ENCODE measurements at places on chromosomes 6 and 20.

GRCh38 chr6:128558021-128558420 lies 37.6 kb upstream of the PTPRK start:
- DNase-seq: no peak

- DNase-seq: peak; percentile 58
These were observed 308.6 kb upstream of the MAP3K7 start for GRCh38 chr6:90895299-90896074.

DNA sequence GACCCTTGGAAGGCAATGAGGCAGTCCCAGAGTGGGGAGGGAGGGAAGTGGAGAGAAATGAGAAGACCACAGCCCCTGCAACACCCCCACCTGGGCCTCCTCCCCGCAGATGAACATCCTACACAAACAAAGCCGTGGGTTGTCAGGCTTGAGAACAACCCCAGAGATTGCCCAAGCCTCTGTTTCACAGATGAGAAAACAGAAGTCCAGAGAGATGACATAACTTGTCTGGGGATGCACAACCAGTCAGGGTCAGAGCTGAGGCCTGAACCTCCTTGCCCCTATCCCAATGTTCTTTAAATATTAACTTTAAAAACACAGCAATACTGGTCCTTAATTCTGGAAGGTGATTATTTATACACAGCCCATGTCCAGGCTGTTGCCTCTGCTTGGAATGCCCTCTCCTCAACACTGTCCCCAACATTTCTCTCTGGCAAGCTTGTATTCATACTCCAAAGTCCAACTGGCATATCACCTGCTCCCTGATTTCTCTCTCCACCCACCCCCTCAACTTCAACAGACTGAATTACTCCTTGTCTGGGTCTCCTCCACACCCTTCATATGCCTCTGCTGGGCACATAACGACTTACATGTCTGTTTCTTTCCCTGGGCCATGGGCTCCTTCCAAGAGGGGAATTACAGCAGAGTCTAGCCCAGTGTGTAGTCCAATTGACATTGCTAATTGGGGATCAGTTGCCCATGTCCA lies 135.5 kb upstream of the LRFN2 start:
- DNase-seq: no peak

- no peak for DNase-seq
These were observed 202.6 kb downstream of the SIM1 start for GRCh38 chr6:100262086-100262485.

DNA sequence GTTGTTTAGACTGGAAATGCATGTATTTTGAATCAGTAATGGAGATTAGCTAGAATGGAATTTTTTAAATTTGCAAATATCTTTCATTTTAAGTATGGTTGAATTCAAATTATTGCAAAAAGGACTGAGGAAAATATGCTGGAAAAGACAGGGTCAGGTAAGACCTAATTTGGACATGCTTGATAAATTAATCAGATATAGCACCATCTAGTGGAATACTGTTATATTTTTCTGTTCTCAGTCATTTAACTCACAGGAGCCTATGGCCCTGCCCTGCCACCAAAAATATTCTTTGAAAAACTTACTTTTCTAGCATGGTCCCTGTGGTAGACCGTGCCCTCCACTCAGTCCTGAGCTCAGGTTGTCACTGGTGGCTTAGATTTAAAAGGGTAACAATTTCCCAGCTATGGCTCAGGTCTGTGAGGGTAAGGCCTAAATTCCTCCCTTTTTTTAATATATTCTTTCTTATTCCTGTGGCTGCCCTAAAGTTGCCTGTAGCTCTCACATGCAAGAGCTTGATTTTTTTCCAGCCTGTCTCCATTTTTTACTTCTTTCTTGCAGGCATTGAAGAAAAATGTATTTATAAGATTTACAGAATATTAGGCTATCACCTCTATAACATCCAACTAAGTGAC lies 25.3 kb upstream of the KIAA1586 start:
- peak; percentile 73 for DNase-seq

- DNase-seq: no peak
These were observed 84.2 kb upstream of the BMP2 start for GRCh38 chr20:6683021-6683977.

GRCh38 chr20:50144362-50144761 lies 9.2 kb downstream of the PEDS1 start:
- no peak for DNase-seq

GRCh38 chr20:46951840-46952497 lies 57.3 kb downstream of the EYA2 start:
- DNase-seq: no peak

DNA sequence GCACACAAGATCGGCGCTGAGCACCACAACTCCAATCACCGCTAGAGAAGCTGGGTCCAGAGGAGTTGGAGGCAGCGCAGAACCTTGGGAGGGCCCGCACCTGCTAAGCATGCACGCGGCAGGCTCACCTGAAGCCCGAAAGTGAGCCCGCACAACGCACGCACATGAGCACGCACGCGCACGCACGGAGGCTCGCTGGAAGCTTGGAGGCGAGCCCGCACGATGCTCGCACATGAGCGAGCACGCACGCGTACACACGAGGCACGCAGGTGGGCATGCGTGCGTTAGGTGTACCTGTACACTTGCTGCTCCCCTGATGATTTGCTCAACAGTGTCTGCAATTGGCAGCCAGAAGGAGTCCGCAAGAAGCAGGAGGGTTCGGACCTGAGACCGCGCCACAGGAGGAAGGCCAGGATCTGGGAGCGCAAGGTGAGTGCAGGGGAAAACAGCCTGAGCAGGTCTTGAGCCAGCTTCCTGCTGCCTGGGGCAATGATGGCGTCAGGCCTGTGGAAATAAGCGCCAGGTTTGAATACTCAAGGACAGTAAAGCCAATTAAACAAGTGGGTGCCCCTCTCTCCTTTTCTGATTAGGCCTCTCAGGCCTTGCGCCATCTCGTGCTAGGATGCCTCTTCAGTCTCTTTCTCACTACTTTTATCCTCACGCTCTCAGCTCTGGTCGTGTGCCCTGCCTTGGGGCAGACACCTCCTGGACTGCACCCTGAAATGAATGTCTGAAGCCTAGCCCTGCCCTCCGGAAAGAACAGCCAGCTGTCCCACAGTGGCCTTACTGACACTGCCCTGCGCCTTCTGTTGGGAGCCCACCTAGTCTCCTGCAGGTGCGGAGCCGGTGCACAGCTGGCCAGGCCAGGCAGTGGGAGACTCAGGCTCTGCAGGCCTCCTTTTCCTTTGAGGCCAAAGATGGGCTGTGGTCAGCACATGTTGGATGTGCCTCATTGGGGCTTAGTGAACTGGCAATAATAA lies 340.4 kb downstream of the CDC5L start:
- no peak for DNase-seq

- no peak for DNase-seq
These were observed 603.5 kb upstream of the CITED2 start for GRCh38 chr6:139977887-139978332.

- DNase-seq: no peak
These were observed 12.7 kb downstream of the IL17F start for GRCh38 chr6:52231406-52232127.

- no peak for DNase-seq
These were observed 6.8 kb upstream of the SULF2 start for GRCh38 chr20:47792021-47792618.

- no peak for DNase-seq
These were observed 6.2 kb downstream of the NCR2 start for GRCh38 chr6:41341580-41341979.

- DNase-seq: no peak
These were observed 981 bp upstream of the TNF start for GRCh38 chr6:31574106-31575061.

- DNase-seq: peak; percentile 52
These were observed 39.6 kb upstream of the MLN start for GRCh38 chr6:33843131-33844121.

GRCh38 chr20:63292904-63293303 lies at the start of gene COL20A1:
Gene COL20A1, plus strand, starts transcription at chr20:63293186. Its CDS starts 1,922 bp downstream, at chr20:63295108.
- no peak for DNase-seq

DNA sequence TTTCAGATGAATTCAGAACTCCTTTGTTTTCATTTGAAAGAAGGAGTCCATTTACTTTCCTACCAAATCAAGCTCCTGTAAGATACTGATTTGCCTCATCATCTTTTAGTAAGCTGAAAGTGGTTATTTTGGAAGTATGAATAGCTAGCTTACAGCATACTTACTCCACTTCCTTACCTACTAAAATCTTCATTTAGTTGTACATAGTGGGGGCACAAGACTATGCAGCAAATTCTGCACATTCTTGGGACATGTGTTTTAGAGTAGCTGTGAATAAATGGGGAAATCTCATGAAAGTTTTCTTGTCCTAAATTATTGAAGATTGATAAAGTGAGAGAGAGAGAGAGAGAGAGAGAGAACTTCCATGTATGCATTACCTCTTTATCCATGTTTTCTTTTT lies 256.3 kb downstream of the OGFRL1 start:
- no peak for DNase-seq

DNA sequence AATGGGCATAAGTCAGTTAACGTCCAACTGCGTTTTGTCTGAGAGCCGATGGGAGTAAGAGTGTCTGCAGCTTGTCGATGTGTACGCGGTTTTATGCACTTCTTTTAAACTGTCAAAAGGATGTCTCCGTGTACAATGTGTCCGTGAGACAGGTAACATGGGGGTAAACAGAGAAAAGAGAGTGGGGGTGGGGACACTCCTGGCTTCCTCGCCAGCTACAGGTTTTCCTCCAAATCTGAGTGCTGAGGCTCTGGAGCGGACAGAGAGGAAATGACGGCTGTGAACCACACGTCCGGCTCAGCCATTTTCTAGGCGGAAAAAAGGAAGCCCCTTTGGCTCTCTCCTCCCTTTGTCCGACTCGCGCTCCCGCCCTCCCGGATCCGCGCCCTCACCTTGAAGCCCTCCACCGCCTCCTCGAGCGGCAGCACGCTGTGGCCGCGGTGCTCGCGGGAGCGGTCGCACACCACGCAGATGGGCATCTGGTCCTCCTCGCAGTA lies 916 bp downstream of the TRIM27 start:
- peak; percentile 18 for DNase-seq

- DNase-seq: no peak
These were observed 309.7 kb upstream of the IMPG1 start for GRCh38 chr6:76382201-76382600.

GRCh38 chr20:47703748-47704147 lies 81.5 kb downstream of the SULF2 start:
- DNase-seq: no peak

GRCh38 chr20:13858871-13859270 lies 74.0 kb downstream of the NDUFAF5 start:
- no peak for DNase-seq

- DNase-seq: no peak
These were observed 26.8 kb downstream of the TRMT6 start for GRCh38 chr20:5923493-5923892.

GRCh38 chr20:46220455-46221207 lies 87.7 kb downstream of the CDH22 start:
- no peak for DNase-seq

GRCh38 chr6:122995921-122996793 lies at the start of gene CLVS2:
Gene CLVS2, plus strand, starts transcription at chr6:122996235. Its CDS starts 1,543 bp downstream, at chr6:122997778.
- peak; percentile 95 for DNase-seq

- DNase-seq: peak; percentile 58
These were observed 85.4 kb downstream of the CHMP4B start for GRCh38 chr20:33896509-33896908.

- no peak for DNase-seq
These were observed 86.7 kb upstream of the NEDD9 start for GRCh38 chr6:11318835-11319813.

GRCh38 chr6:158777510-158777909 lies 41.7 kb downstream of the EZR start:
- no peak for DNase-seq

- no peak for DNase-seq
These were observed 23.2 kb upstream of the TXNDC5 start for GRCh38 chr6:7933794-7934193.

DNA sequence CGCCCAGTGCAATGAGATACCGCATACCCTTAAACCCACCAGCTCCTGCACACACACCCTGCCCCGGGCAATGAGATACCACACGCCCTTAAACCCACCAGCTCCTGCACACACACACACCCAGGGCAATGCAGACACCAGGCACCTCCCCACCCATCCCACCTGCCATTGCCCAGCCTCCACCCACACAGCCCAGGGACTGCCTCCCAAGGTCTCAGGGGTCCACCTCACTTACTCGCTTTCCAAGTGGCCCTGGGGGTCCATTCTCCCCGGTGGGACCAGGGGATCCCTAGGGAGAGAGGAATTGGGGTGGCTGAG lies 24.0 kb downstream of the COL11A2 start:
- DNase-seq: no peak

- no peak for DNase-seq
These were observed 1009.7 kb upstream of the GJE1 start for GRCh38 chr6:141123049-141123448.

- DNase-seq: no peak
These were observed 58.5 kb downstream of the PREX1 start for GRCh38 chr20:48769069-48769983.

DNA sequence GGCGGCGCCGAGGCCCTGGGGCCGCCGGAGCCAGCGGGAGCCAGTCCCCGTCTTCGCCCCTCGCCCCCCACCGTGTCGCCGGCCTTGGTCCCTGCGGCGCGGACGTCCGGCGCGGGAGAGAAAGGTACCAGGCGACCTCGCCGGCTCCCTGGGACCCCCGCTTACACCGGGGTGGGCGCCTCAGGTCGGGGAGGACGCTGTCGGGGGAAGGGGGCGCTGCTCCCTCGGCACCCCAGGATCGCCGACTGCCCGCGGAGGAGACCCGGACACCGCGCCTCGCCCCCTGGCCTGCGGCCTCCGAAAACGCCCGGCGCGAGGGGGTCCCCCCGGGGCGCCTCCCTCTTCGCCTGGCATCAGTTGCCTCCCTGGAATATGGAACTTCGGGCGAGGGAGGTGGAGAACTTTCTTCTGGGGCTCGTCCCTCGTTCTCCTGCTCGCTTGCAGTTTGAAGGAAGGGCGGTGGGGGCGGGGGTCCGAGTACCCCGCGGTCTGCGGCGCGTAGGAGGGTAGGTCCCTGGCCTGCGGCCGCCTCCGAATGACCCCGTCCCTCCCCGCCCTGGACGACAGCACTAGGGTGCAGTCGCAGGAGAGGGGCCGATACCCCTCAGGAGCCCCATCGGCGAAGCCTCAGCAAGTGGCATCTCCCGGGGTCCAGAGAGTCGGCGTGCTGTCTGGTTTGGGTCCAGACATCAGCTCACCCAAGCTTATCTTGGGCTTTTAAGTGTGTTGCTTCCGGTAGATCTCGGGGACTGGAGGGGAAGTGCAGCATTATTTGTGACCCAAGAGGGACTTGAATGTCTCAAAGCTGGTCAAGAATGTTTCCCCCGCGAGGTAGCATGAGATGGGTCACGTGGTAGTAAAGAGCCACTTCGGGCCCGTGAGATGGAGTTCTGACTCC lies 549 bp downstream of the ANKRD6 start:
- peak; percentile 58 for DNase-seq

- no peak for DNase-seq
These were observed 60.8 kb upstream of the CARMIL1 start for GRCh38 chr6:25218346-25218745.

All from A673 (cell line).